ENCODE measurements at places on chromosomes 1 and 21.

DNA sequence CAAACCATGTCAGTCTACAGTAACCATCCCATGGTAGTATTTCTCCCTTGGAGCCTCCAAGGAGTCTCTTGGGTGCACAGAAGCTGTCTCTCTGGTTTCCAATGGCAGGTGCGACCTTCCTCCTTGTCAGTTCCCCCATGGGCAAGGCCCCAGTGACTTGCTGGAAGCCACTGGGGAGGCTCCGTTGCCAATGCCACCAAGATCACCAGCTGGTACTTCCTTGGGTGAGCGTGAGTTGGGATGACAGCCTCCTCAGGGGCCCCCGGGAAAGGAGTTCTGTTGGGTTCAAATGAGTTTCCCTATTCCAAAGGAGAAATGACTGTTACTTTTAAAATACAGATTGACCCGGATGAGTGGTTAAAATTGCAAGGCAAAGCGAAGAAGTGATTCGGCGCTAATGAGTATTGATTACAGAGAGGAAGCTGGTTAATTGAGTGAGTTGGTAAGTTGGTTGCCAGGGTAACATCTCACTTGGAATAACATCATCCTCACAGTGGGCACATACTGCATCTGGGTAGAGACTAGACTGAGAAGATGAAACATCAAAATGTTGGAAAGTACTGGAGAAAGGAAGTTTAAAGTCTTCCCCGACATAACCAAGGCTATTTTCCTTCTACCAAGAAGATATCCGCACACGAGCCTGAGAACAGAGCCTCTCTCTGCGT is 53.0 kb upstream of the LAPTM5 start:
- DNase-seq: no peak

- no peak for DNase-seq
These were observed 36.8 kb downstream of the AHDC1 start for GRCh38 chr1:27567146-27567526.

DNA sequence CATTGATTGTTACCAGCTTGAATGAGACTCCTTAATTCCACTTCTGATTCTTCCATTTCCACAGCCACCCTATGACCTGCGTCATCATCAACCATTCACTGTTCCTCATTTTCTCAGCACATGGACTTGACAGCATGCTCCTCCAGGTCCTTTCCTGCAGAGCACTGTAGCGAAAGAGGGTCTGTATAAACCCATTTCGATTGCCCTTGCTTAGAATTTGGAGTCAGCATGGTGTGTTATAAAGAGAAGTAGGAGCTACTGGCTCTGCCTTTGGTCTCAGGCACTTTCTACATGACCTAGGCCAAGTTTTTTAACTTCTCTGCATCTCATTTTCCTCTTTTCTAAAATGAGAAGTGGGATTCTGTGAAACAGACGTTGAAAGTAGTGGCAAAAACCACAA is 133.8 kb downstream of the AK5 start:
- DNase-seq: no peak

GRCh38 chr1:115262886-115263285 is 75.2 kb downstream of the NGF start:
- no peak for DNase-seq

GRCh38 chr21:15520811-15521643 is 208.8 kb upstream of the USP25 start:
- DNase-seq: no peak

GRCh38 chr1:38829368-38829767 is 30.2 kb downstream of the RRAGC start:
- no peak for DNase-seq
